ENCODE measurements at places on chromosomes 12 and 14.
A peak's percentile ranks its signal among the peaks of the same experiment; 100 is the strongest.

GRCh38 chr12:60724984-60725383 is 1129.2 kb downstream of the SLC16A7 start:
- no peak for DNase-seq

- DNase-seq = no peak
Observed at GRCh38 chr12:108815875-108816594, 41.3 kb downstream of the SSH1 start.

- DNase-seq = no peak
Observed at GRCh38 chr12:131511803-131512561, 198.9 kb upstream of the SFSWAP start.

GRCh38 chr14:57068511-57068910 is 200.2 kb downstream of the EXOC5 start:
- no peak for DNase-seq

DNA sequence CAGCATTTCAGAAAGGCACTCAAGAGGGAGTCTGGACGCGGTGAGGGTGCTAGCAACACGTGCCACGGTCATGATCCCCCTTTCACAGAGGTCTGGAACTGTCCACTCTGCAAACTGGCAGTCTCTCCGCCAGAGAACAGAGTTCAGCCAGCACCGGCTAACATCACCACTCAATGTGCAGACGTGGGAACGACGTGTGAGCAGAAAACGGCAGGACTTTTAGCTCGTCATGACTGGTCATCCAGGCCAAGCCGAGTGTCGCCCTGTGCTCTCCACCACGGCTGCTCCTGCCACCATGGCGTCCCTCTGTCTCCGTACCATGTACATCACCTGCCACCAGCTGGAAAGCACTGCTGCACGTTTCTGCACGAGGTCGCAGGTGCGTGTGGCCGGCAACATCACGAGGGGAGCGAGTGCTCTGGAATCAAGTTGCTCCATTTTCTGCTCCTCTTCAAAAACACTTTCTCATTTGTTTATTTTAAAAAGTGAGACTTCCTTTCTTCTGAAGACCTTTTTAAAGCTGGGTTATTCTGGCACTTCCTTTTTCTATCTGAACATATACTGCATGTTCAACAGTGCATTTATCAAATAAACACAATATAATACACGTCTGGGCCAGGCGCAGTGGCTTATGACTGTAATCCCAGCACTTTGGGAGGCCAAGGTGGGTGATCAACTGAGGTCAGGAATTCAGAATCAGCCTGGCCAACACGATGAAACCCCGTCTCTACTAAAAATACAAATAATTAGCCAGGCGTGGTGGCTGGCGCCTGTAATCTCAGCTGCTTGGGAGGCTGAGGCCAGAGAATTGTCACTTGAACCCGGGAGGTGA is 28.0 kb downstream of the SLC15A4 start:
- no peak for DNase-seq

DNA sequence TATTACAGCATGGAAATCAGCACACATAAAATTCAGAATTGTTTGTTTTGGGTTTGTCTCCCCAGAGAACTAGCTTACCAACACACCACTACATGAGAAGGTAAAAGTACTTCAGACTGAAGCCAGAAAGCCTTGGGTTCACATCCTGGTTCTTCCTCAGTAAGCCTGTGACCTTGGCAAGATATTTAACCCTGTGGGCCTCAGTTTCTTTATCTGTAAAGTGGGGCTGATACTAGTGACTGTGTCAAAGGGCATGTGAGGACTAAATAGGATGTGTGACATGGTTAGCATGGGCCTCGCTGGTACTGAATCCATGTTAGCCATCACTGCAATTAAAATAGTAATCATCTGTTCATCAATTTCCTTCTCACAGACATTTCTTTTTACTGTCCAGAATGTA is 366.1 kb downstream of the MED13L start:
- no peak for DNase-seq

DNA sequence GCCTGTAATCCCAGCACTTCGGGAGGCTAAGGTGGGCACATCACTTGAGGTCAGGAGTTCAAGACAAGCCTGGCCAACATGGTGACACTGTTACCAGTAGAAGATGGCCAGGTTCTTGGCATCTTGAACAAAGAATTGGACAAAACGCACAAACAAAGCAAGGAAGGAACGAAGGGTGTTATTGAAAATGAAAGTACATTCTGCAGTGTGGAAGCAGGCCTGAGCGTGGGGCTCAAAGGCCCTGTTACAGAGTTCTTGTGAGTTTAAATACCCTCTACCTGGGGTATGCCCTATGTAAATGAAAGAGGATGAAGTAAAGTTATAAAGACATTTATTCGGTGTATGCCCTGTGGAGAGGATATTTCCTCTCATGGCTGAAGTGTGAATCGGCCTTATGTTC is 20.8 kb upstream of the CDK17 start:
- DNase-seq = no peak

DNA sequence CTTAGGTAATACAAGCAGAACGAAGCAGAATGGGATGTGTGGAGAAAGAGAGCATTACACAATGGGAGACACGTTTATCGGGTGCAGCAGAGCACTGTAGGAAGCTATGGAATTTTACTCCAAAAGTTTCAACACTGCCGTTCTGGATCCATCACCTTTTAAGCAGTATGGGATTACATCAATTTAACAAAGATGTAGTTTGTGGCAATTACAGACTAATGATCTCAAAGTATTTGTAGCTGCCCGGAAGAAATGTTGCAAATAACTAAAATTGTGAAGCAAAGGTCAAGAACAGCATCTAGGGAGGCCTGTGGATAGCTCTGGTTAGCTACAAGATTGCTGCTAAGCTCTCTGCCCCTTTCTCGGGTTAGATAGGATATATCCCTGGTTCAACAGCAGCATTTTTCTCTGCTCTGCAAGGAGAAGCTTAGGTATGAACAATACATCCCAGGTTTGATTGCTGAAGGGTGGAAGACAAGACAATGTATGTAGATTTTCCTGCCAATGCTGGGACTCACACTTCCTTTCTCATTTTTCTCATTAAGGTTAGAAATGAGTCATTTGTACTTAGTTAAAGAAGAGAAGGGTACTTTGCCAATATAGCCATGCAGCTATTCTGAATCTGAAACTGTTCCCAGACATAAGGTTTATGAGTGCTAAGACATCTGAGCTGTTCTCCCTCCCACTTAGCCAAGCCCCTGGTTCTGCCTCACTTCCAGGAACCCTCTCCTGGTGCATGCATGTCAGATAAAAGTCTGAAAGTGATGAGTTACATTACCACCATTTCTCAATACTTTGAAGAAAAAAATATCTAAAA is 75.0 kb upstream of the HIF1A start:
- DNase-seq = peak; percentile 81

DNA sequence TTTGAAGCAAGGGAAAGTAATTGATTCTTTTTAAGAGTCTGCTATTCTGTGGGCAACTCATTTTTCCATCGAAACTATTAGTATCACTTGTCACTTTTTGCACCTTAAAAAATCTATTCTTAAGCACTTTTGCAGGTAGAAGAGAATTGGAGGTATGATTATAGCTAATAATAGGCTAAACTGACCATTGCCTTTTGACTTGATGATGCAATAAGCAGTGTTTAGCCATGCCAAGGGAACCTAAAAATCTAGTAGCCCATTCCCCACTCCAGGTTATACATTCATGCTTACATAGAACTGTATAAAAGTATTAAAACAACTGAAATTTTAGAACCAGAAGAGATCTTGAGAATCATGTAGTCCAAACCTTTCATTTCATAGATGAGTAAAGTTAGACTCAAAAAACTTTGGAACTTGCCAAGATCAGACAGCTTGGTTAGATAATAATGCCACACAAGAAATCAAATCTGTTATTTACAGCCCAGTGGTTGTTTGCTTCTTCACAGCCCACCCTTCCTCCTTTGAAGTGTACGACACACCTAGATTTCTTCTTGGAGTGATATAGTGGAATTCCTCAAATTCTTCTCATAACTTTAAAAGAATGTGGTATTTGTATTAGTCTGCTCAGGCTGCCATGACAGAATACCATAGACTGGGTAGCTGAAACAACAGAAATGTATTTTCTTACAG is 21.7 kb upstream of the GARIN2 start:
- DNase-seq = peak; percentile 33

GRCh38 chr12:10771132-10771733 is 31.2 kb downstream of the TAS2R7 start:
- DNase-seq = peak; percentile 48
